KBM-7 (cell line): ENCODE measurements at places on chromosomes 6 and 20.

GRCh38 chr20:16378122-16378521, 195.1 kb downstream of the KIF16B start:
- no peak for DNase-seq

DNA sequence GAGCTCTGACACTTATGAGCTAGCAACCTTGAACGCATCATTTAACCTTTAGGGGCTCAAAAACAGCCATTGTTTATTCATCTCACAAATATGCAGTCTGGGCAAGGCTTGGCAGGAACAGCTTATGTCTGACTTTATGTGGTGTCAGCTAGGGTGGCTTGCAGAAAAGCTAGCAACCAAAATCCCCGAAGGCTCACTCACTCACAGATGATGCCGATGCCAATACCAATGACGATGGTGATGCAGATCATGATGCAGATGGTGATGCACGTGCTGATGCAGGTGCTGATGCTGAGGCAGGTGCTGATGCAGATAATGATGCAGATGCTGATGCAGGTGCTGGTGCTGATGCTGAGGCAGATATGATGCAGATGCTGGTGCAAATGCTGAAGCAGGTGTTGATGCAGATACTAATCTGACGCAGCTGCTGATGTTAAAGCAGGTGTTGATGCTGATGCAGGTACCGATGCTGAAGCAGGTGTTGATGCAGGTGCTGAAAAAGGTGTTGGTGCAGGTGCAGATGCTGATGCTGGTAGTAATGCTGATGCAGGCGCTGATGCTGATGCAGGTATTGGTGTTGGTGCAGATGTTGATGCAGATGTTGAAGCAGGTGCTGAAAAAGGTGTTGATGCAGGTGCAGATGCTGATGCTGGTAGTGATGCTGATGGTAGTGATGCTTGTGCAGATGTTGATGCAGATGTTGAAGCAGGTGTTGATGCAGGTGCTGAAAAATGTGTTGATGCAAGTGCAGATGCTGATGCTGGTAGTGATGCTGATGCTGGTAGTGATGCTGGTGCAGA, 195.6 kb downstream of the NFATC2 start:
- no peak for DNase-seq

DNA sequence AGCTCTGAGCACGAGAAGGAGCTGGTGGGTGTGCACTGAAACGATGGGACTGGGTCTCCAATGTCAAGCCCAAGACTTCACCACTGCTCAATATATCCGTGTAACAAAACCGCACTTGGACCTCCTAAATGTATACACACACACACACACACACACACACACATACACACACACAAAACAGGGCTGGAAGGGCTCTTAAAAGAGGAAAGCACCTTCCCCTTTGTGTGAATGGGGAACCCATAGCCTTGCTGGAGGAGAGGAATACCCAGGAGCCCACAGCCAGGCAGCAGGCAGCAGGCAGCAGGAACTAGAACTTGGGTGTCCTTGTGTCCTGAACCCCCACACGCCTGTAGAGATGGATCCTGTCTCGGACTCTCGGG, 29.8 kb downstream of the TGM2 start:
- peak; percentile 37 for DNase-seq

GRCh38 chr20:10089871-10090587, 55.2 kb downstream of the ANKEF1 start:
- DNase-seq, result no peak

- no peak for DNase-seq
Observed at GRCh38 chr6:157761926-157762325, 61.1 kb upstream of the SNX9 start.

GRCh38 chr20:9397928-9398327, 116.5 kb upstream of the LAMP5 start:
- DNase-seq, result no peak

- no peak for DNase-seq
Observed at GRCh38 chr20:37346236-37346534, 245 bp downstream of the SRC start.

DNA sequence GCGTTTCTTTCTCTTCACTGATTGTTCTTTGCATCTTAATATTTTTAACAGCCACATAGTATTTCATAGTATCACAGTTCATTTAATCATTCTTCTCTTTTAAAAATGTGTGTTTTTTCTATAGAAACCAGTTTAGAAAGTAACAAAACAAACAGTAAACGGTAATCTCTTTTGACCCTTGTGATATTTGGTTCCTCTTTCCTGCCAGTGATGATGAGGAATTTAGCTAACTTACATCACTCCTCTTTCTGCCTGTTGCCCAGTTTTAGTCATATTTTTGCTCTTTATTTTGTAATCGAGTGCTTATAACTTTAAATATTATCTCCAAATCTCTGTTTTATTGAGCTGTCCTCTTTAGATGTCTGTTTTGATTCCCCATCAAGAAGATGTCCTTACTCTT, 38.1 kb upstream of the ZBTB24 start:
- DNase-seq, result no peak

- peak; percentile 74 for DNase-seq
Observed at GRCh38 chr20:31698803-31699718, 23.6 kb downstream of the BCL2L1 start.

DNA sequence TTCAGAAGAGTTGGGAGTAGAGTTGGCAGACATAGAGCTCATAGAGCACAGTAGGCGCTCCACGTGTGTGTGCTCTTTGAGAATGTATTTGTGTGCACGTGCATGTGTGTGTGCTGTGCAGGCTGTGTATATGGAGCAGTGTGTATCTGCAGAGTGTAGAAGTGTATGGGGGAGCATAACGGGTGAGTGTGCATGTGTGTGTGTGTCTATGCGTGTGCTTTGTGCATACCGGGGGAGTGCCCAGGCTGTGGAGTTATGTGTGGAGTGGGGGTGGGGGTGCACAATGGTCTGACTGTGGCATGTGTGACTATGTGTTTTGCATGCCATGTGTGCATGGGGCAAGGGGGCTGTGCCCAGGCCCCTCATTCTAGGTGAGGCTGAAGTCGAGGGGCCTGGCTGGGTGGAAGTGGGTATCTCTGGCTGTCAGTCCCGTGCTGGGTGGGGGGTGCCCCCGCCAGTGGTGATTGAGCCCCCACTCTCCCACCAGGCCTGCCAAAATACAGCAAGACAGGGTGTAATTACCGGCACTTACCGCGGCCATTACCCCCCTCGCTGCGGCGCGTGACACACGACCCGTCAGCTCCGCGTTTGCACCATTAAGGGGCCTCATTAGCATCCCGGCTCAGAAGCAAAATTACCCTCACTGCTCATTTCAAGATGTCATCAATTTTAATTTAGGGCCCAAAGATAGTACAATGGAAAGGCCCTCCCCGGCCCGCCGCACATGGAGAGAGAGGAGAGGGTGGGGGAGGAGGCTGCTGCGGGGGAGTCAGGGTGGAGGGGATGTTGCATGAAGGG, 39.1 kb downstream of the MDFI start:
- no peak for DNase-seq

DNA sequence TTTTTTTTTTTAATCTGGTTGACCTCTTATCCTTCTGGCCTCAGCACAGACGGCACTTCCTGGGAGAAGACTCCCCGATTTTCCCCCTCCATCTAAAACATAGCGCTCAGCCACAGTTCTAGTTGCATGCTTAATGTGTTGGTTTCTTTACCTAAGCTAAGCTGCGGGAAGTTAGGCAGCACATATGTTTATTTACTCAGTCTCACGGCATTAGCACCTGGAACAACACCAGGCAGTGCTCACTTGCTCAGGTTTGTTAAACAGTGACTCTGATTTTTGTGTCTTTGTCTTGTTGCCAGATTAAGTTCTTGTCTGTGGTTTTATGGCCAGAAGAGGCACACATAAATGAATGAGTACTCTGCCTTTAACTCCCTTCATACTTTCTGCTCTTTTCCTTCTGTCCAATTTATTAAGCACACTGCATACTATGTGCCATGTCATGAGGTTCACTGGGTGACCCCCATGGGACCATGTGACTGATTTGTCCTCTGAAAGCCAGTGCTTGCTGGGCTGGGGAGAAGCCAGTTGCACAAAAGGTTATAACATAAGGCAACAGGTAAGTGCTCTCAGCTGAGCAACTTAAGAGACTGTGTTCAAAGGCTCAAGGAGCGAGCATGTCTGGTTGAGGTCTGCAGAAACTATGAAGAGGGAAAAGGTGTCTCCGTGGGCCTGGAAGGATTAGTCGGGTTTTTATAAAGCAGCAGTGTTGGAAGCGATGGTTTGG, 93.6 kb downstream of the RPP40 start:
- no peak for DNase-seq

DNA sequence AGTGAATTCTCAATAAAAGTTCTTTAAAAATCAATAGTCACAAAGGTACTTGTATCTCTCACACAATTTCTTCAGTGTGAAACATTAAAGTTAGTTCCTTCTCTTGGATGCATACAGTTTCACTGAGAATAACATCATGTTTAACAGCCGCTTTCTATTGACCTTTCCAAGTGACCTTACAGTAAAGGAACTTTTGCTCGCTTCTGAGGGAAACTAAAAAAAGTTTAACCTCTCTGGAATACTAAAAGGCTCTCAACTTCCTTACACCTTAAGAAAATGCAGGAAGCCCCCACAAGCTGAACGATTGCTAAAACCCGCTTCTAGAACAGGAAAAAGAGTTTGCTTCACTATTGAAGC, 1.3 kb downstream of the RRAGD start:
- DNase-seq, result peak; percentile 35

DNA sequence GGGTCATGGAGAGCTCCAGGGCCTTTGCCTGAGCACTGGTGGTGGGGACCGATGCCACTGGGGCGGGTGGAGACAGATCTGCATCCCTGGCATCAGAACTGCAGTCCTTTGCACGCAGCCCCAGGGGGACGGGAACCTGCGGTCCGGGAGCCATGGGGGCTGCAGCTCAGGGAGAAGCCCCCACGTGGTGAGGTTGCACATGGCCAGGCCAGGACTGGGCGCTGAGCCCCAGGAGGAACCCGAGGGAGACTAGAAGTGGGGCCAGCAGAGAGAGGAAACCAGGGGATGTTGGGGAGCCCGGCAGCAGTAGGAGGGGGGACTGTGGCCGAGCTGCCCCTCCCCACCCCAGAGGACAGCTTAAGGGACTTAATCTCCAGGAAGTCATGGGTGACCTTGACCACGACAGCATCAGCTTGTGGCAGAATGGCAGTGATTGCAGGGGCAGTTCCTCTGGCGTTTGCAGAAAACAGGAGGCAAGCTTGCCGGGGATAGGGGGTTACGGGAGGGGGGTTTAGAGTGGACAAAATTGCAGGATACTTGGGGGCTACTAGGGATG, 18.0 kb upstream of the LSM14B start:
- DNase-seq, result no peak

DNA sequence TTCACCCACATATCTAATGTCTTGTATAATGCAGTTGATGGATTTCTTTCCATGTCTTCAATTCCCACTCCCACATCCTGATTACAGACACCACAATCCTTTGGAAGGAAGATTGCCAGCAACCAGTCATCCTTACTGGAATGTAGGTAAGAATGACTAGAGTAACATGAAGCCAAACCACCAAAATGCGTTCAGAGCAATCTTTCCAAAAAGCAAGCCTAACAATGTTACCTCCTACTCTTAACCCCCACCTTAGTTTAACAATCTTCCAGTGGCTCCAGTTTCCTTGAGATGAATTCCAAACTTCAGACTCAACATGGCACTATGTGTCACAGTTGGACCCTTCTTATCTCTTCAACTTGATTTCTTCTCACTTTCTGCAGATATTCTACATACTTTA, 685.6 kb downstream of the DOK5 start:
- DNase-seq, result no peak

GRCh38 chr6:121593011-121593641, 157.7 kb downstream of the GJA1 start:
- DNase-seq, result no peak

DNA sequence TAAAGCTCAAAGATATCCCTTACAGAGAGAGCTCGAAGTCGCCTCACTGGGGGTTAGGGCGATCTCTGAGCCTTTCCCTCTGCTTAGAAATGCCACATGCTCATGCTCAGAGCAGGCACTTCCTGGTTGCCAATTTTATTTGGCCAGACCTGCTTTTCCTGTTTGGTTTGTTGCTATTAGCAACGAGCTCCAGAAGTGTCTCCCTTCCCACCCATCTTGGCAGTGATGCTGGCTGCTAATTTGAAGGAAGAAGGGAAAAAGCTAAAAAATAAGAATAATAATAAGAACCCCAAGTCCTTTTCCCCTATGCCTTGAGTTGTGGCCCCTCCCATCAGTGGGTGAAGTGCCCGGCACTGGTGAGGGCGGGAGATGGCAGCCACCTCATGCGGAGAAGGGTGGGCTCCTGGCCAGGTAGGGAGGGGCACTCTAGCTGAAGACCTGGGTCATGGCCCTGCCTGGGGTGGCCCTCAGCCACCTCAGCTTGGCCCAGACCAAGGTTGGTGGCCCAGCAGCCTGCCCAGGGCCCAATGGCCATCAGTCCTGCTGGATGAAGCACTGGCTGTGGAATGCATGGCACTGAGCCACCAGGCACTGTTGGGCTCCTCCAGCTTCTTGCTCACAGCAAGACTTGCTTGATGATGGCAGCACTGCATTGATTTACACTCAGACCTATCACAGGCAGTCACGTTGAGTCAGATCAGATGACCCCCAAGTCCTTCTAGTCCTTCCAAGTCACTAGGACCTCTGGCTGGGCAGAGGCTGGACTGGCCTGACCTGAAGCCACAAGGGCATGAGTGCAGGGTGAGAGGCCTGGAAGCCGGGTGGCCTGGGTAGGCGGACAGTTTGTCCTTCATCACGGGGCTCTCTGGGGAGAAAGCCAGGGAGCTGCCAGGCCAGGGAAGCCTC, 79.0 kb downstream of the SYNJ2 start:
- DNase-seq, result peak; percentile 35

GRCh38 chr6:69390125-69390524, 406.7 kb downstream of the LMBRD1 start:
- peak; percentile 57 for DNase-seq

DNA sequence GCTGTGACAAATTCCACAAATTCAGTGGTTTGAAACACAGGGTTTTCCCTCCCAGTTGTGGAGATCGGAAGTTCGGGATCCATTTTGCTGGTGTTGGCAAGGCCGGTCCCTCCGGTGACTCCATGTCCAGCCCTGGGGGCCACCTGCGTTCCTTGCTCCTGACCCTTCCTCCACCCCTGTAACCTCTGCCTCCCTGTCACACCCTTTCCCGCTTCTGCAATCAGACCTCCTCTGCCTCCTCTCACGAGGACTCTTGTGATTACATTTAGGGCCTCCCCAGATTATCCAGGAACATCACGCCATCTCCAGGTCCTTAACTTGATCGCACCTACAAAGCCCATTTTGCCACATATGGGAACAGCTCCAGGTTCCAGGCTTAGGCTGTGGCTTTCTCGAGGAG, 12.5 kb downstream of the RPS6KA2 start:
- no peak for DNase-seq

DNA sequence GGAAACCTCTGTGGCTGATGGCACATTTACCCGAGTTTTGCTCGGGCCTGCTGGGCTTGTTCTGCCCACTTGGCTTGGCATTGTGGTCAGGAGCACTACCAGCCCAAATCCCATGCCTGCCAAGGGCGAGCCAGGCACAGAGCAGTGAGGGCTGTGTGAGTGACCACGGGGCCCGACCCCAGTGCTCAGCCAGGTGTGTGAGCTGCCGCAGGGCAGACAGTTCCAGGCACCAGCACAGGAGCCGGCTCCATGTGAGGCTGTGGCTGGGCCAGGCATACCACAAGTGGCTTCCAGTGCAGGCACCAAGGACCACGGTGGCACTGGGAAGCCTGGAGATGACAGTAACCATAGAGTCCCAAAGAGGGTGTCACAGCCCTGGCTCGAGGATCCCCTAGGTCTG, 1225.5 kb upstream of the GJE1 start:
- DNase-seq, result no peak
